ENCODE measurements at places on chromosomes 7 and 10.

- no peak for DNase-seq
Measured at GRCh38 chr7:25559581-25560367, 331.5 kb upstream of the NPVF start.

DNA sequence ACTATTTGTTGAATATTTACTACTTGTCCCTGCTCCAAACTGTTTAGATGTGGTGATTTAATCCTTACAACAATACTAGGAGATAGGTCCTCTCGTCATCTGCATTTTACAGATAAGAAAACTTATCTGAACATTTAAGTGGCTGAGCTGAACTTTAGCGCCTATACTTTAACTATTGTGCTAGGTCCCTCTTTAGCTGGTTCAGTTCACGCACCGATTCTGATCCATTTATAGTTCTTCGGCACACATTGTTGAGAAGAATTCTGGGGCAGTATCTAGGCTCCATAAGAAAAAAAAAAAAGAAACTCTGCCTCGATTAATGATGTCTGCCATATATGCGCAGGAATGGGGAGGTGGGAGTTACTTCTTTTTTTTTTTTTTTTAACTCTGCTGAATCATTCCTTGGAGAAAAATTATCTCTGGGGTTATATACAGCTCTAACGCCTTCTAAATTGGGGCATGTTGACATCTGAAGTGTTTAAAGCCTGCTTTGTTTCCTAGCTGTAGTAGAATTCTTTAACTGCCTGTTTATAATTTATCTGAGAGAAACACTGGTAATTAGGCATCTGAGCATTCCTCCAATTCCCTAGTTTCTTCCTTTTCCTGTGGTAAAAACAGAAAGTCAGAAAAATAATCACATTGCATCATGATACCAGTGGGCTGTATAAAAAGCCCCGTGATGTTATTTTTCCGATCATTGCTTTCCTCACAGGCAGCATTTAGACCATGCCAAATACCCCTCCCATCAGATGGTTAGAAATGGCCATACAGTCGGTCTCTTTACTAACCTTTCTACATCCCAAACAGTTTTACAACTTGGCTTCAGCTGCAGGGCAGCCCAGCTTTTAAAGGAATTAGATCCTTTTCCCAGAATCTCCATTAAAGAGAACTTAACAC is 98.5 kb upstream of the KDM7A start:
- no peak for DNase-seq

DNA sequence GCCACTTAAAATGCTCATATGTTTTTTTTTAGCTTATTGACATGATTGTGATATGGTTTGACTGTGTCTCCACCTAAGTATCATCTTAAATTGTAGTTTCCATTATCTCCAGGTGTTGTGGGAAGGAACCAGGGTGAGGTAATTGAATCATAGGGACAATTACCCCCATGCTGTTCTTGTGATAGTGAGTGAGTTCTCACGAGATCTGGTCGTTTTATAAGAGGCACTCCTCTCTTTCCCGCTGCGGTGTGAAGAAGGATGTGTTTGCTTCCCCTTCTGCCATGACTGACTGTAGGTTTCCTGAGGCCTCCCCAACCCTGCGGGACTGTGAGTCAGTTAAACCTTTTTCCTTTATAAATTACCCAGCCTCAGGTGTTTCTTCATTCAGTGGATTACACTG is 80.5 kb upstream of the ETV1 start:
- no peak for DNase-seq

GRCh38 chr10:79926037-79926436 is 22.9 kb downstream of the SFTPD start:
- no peak for DNase-seq

GRCh38 chr10:81021428-81022129 is 483.9 kb downstream of the SH2D4B start:
- no peak for DNase-seq

DNA sequence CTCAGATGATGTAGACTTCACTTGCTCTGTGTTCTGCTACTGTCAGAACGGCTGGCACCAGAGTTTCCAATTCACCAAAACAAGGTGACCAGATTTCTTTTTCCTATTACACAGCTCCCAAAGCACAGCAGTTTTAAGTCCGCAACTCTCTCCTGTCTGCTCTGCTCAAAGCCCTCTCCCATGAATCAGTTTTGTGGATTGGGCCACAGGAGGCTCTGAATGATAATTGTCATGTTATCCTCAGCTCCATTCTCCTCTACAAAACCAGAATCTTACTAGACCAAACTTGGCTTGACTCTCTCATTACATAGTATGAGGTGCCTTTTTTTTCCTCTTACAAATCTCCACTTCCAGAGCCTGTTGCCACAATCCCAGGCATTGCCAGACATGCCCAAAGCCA is 223.5 kb downstream of the SNX13 start:
- no peak for DNase-seq

DNA sequence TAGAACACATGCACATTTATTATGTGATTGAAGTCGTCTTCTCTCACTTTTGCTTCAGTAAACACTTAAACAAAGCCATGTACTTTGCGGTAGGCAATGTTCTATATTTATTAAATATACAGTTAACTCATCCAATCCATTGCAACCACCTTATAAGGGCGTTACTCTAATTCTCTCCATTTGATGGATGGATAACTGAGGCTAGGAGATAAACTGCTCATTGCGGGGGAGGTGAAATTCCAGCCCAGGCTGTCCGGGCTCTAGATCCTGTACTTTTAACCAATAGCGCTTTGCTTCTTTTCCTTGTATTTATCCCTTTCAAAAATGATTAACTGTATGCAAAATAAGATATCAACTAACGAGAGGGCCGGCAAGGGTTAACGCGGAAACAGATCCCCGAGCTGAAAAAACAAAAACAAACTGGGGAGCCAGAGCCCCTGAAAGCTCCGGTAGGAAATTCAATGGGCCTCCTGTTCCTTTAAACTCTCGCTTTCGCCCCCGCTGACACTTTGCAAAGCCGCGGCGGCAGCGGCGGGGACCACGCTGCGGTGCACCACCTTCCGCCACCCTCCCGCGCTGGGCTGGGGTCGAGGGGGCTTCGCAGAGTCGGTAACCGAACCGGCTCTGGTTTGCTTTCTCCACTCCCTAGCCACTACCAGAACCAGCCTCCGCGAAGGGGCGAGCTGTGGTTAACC is 1.0 kb upstream of the PLXDC2 start:
- no peak for DNase-seq
